Activated naive CD4-positive, alpha-beta T cell treated with anti-CD3 and anti-CD28 coated beads for 36 hours (primary cell): ENCODE measurements at places on chromosomes 2 and 18. TPM values are rescaled to one million over a fixed set of nuclear protein-coding genes. Genes with fewer than 3 reads are reported as not detected.

PTMA gene
- 2,162 TPM for total RNA-seq

PDE1A gene
- total RNA-seq: not detected

EFR3B gene
- total RNA-seq: 0.41 TPM

TCF4 gene
- 0.49 TPM for total RNA-seq

ASIC4 gene
- total RNA-seq: not detected

GREB1L gene
- not detected for total RNA-seq

DNA sequence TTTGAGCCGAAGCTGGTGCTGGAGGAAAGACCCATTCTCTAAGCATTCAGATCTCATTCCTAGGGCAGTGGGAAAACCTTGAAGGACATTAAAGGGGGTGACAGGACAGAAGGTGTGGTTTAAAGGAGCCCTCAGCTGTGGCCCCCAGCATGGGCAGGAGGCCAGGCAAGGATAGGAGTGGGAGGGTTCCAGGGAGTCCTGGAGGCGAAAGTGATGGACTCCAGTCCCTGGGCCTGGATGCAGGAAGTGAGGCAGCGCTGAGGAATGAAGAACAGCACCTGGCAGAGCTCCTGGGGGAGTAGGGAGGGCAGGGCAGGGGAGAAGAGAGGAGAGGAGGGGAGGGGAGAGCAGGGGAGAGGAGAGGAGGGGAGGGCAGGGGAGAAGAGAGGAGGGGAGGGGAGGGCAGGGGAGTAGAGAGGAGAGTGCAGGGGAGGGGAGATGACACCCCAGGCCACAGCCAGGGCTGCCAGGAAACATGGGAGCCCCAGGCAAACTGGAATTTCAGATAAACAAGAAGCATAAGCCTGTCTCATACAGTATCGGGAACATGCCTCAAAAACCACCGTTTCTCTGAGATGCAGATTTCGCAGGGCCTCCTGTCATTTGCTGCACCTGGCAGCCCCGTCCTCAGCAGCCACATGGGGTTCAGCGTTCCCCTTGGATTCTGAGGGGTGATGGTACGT, 5.7 kb downstream of the RAMP1 start:
- no peak overlapping the region for H3K4me3 ChIP-seq
- H3K27ac ChIP-seq: no peak overlapping the region
- peaks cover 19% of the 10 kb centered on the region for H3K4me1 ChIP-seq
